ENCODE measurements at places on chromosomes 16 and 17.

DNA sequence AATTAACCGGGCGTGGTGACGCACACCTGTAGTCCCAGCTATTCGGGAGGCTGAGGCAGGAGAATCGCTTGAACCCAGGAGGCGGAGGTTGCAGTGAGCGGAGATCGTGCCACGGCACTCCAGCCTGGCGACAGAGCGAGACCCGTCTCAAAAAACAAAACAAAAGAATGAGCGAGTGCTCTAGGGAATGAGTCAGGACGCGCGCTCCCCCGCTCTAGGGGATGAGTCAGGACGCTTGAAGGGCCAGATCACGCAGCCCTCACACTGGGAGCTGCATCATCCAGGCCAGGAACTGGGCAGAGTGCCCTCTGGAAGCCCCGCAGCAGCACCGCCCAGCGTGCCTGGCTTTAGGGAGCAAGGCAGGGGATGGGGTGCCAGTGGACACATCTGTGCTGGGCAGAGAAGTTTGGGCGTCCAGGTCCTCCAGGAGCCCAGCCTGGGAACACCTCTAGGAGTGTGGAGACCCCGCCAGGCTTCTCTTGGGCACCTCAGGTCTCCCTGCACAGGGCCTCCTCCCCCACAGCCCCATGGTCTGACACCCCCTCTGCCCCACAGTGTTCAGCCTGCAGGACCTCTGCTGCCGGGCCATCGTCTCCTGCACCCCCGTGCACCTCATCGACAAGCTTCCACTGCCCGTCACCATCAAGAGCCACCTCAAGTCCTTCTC, 3.9 kb upstream of the WFIKKN1 start:
- DNase-seq: peak; percentile 85

- DNase-seq: no peak
Observed at GRCh38 chr17:6800422-6801027, 24.5 kb downstream of the FBXO39 start.

DNA sequence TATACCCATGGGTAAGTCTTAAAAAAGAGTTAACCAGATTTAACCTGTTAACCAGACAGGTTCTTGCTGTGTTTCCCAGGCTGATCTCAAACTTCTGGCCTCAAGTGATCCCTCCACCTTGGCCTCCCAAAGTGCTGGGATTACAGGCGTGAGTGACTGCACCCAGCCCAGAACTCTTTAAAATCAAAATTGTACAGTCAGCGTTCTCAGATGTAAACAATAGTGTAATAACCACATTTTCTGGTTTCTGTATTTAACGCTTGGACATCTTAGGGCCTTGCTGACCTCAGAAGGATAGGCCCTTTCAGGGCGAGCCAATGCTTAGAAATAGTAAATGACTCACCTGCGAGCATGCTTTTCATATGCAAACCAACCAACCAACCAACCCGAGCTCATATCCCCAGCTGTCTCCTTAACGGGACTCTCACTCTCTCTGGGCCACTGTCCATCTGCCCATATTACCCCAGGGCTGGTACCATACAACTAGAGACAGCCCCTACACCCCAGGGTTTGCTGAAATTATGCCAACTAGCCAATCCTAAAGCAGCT, 415.0 kb upstream of the XYLT1 start:
- DNase-seq: no peak

- DNase-seq: no peak
Observed at GRCh38 chr16:62135911-62136310, 99.7 kb upstream of the CDH8 start.

DNA sequence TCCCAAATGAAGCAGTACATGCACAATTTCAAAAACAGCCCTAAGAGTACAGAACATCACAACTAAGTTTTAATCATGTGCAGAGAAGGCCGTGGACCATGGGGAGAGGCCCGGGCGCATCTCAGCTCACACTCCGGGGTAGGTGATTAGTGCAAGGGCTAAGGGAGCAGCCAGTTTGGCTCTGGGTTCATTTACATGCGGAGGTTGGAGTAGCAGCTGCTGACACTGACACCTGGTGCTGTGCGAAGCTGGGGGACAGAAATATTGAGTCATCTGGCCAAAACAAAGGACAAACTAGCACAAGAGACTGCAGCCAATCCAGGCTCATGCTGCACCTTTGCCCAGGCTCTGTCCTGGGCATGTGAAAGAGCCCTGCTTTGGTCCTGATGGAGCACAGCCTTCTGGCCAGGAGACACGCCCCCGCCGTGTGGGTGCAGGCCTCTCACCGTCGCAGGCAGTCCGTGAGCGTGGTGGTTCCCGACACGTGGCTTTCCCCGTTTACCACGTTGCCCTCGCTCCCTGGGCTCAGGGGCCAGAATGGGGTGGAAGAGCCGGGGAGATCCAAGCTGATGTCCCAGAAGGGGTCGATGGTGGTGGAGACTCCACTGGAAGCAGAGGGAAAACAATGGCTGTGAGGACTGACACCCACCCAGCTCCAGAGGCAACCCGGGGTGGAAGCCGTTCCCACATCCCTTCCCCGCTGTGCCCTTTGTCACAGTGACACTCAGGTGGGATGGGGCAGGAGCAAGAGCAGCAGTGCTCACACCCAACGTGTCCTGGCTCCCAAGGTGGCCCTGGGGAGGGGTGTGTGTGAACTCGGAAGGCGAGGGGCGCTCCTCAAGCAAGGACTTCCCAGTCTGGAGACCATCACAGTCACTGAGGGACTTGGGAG, 31.9 kb downstream of the USP22 start:
- DNase-seq: no peak

- no peak for DNase-seq
Observed at GRCh38 chr17:12974005-12974531, 43.8 kb downstream of the ELAC2 start.

DNA sequence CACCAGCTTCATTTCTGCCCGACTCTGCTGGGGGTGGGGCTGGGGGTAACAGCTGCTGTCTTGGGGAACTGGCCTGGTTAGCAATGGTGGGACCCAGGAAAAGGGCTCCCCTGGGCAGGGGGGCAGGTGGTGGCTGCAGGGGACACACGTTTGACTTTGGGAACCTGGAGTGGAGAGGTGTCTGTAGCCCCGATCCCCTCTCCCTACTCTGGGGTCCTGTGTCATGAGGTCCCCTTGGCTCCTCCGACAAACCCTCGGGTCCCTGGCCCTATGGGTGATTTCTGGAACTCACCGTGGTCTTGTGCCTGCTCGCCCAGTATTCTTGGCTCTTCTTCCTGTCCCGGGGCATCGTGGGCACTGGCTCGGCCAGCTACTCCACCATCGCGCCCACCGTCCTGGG, 12.0 kb downstream of the SPNS3 start:
- no peak for DNase-seq

- no peak for DNase-seq
Observed at GRCh38 chr17:2398655-2399571, 1.9 kb downstream of the MNT start.

DNA sequence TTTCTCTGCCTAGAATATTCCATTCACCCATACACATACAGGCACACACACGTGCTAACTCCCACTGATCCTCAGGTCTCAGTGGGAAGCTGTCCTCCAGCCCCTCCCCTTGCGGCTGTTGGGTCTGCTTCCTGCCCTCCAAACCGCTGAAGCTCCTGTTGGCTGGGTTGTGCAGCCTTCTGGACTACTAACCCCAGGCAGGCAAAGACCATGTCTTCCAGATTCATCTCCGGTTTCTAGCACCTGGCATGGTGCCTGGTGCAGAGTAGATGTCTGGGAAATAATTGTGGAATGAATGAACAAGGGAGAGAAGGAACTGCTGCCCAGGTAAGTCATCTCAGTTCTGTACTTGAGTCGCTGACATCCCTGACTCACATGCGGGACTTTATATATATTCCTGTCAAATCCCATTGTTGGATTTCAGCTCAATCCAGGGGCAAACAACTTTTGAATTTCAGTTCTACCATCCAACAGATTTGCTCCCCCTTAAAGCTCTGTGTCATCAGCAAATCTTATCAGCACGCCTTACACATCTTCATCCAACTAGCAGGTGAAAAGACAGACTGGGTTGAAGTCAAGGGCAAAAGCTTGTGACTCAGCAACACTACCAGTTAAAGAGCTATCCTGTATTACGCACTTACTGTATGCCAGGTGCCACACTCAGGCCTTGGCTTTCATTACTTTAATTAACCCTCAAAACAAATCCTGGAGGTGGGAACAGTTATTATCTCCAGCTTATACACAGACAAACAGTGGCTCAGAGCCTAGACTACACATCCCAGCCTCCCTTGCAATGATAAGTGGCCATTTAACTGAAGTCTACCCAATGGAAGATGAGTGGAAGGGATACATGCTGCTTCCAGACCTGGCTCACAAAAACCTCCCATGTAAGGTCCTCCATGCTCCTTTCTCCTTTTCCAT, 51.1 kb downstream of the SRCIN1 start:
- no peak for DNase-seq

DNA sequence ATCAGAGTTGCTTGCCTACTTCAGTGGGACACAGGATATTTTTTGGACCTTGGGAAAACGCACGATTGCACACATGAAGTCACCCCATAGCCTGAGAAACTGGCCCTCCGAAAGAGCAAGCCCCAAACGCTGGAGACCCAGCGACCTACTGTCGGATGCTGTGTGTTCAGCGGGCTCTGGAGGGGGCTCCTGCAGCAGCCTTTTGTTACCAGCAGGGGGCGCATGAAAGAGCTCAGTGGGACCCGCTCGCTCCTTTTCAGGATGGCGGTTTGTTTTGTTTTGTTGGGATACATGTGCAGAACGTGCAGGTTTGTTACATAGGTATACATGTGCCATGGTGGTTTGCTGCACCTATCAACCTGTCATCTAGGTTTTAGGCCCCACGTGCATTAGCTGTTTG, 28.4 kb downstream of the MYH3 start:
- DNase-seq: no peak

DNA sequence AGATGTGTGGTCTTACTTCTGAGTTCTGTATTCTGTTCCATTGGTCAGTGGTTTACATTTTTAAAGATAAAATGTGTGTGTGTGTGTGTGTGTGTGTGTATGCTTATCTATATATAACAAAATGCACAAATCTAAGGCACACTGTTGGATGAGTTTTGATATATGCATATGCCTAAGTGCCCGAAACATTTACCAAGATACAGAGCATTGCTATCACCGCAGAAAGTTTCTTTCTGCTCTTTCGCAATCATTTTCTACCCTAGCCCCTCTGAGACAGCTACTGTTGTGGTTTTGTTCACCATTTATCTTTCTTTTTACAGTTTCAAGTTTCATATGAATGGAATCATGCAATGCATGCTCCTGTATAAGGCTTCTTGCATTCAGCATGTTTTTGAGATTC, 97.0 kb downstream of the MRTFB start:
- no peak for DNase-seq

DNA sequence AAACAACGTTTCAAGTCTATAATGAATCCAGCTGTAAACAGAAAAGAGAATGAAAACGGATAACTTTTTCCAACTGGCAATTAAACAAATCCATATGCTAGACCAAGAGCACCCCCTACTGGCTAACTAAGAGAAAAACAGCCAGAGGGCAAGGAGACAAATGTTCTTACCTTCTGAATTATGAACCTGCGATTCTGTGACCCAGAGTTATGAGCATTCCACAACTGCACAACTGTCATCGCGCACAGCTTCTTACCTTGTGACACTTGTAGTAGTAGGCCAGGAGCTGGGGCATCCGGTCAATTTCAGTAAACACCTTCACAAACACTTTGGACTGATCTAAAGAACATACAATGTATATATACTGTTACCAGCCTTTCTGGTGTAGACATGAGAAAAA, 18.6 kb downstream of the COG7 start:
- peak; percentile 61 for DNase-seq

- no peak for DNase-seq
Observed at GRCh38 chr17:46885415-46886309, 34.3 kb downstream of the WNT9B start.

DNA sequence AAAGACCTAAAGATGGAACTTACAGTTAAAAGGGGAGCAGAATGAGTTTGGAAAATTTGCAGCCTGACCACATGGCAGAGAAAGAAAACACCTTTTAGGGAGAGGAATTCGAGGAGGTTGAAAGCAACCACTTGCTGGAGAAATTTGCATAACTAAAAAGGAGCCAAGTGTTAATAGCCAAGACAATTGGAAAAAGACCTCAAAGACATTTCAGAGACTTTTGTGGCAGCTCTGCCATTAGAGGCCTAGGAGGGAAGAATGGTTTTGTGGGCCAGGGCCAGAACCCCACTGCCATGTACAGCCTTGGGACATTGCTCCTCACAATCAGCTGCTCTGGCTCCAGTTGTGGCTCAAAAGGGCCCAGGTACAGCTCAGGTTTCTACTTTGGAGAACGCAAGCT, 338.5 kb downstream of the UTP18 start:
- no peak for DNase-seq

GRCh38 chr17:50362661-50363060, 10.3 kb downstream of the MRPL27 start:
- no peak for DNase-seq

DNA sequence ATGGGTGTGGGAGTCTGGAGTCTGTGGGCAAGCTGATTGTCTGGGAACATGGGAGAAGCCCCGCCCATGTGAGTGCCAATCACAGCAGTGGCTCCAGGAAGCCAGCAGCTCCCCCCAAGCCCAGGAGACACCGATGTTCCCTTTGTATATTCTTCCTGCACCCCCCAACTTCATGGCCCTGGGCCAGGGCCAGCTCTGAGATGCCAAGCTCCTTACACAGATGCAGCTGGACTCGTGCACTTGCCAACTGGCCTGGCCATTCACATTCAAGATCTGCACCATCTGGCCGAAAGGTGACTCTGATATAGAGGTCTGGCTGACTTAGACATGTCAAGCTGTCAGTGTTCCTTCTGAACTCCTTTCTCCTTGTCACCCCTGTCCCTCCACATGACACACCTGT, 50.5 kb downstream of the CACNG5 start:
- no peak for DNase-seq

DNA sequence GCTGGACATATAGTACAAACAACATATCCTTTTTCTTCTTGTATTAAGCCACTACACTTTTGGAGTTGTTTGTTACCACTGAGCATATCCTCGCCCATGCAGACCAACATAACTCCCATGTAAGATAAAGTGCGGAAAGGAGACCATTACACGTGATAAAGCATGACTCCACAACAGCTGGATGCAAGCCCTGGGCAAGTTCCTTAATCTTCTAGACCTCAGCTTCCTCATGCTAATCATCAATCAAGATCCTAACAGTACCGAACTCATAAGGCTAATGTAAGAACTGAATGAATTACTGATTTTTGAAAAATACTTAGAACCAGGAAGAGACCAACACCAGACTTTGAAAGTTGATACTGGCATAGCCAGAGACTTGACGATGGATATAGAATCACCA, 47.0 kb upstream of the GSG1L start:
- no peak for DNase-seq

DNA sequence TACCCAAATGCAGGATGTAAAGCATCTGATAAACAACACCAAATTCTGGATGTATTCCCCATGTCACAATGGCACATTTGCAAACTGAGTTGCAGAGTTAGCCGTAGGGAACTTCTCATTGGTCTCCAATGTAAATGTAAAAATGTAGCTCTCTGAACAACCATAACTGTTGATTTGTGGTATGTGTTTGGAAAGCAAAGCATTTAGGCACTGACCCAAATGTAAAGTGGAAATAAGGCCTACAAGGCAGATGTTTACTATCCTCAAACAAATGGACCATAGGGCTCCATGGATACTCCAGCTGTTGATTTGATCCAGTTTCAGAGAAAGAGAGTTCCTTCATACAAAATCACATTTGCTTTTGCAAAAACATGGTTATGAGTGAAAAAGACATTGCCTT, 223.0 kb upstream of the ELAC2 start:
- DNase-seq: no peak

GRCh38 chr17:6489016-6489550, 44.8 kb downstream of the PIMREG start:
- no peak for DNase-seq

- no peak for DNase-seq
Observed at GRCh38 chr17:76599694-76600460, 14.2 kb upstream of the ST6GALNAC2 start.
